ENCODE measurements at places on chromosomes 7 and 10. TPM values are rescaled to one million over a fixed set of nuclear protein-coding genes. Genes with fewer than 3 reads are reported as not detected.

CASP2 gene
- total RNA-seq = 10.9 TPM

SCIN gene
- not detected for total RNA-seq

LEP gene
- 0.14 TPM for total RNA-seq

FOXI2 gene
- 0.08 TPM for total RNA-seq

DYNC1I1 gene
- 38.8 TPM for total RNA-seq

POMZP3 gene
- 7.8 TPM for total RNA-seq

NODAL gene
- 0.16 TPM for total RNA-seq

NFKB2 gene
- 11.0 TPM for total RNA-seq

LZTS2 gene
- 35.6 TPM for total RNA-seq

IPMK gene
- total RNA-seq = 2.3 TPM

SPDYE5 gene
- total RNA-seq = not detected

FRMD4A gene
- 26.1 TPM for total RNA-seq

CFAP70 gene
- total RNA-seq = 2.0 TPM

MMRN2 gene
- 32.1 TPM for total RNA-seq

AHR gene
- total RNA-seq = 24.9 TPM

OAT gene
- total RNA-seq = 24.3 TPM

OR13A1 gene
- not detected for total RNA-seq

PRSS2 gene
- not detected for total RNA-seq

SFTPA1 gene
- total RNA-seq = not detected

GOT1 gene
- 609 TPM for total RNA-seq

RAPGEF5 gene
- total RNA-seq = 16.5 TPM

C7orf57 gene
- total RNA-seq = not detected

CYP2C19 gene
- total RNA-seq = not detected

ELMO1 gene
- total RNA-seq = 10.0 TPM

NUTM2E gene
- total RNA-seq = not detected

MARVELD1 gene
- 6.4 TPM for total RNA-seq

CALCR gene
- total RNA-seq = 0.08 TPM

KRIT1 gene
- 30.7 TPM for total RNA-seq

CYP26A1 gene
- not detected for total RNA-seq

GHRHR gene
- total RNA-seq = not detected

EN2 gene
- total RNA-seq = 0.11 TPM

Data from left ventricle myocardium inferior (tissue), 1 donor.